ENCODE measurements at places on chromosomes 3 and 15.

DNA sequence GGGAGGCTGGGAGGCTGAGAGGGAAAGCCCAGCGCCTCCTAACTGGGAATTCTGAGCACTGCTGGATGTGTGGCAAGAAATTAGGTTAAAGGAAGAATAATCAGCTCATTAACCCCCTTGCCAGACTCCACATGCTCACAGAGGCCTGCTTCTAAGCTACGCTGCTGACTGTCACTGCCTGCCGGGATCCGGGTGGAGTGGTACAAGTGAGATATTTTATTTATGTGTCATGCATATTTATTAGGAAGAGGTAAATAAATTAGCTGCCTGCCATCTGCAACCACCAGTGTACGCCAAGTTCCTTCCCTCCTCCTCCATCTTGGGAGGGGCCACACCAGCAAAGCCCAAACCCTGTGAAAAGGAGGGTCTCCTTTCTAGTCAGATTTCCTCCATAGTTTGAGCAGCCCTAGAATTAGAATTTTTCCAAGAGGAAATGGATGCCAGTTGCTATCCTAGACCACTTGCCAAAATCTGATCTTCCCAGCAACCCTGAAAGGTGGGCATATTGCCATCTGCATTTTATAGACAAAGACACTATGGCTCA, 43.5 kb upstream of the GRIP2 start:
- no peak for DNase-seq

- DNase-seq = no peak
These were observed 703.1 kb upstream of the CFAP20DC start for GRCh38 chr3:59752925-59753324.

GRCh38 chr3:34351882-34352777, 553.7 kb downstream of the PDCD6IP start:
- no peak for DNase-seq

DNA sequence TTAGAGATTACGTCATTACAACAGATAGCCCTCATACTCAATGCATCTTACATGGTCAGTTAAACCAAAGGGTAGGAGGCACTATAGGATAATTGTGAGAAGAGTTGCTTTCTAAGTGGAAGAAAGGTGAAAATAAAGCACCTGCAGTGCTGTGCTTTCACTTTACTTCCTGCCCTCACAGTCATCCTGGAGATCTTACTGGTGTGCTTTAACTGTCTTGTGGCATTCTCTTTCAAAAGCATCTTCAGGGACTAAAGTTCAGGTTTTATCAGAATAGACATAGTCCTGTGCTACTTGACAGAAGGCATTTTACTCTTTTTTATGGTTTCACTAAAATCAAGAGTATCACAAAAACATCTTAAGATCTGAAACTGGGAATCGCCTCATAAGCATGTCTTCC, 286.6 kb downstream of the ZBTB20 start:
- no peak for DNase-seq

DNA sequence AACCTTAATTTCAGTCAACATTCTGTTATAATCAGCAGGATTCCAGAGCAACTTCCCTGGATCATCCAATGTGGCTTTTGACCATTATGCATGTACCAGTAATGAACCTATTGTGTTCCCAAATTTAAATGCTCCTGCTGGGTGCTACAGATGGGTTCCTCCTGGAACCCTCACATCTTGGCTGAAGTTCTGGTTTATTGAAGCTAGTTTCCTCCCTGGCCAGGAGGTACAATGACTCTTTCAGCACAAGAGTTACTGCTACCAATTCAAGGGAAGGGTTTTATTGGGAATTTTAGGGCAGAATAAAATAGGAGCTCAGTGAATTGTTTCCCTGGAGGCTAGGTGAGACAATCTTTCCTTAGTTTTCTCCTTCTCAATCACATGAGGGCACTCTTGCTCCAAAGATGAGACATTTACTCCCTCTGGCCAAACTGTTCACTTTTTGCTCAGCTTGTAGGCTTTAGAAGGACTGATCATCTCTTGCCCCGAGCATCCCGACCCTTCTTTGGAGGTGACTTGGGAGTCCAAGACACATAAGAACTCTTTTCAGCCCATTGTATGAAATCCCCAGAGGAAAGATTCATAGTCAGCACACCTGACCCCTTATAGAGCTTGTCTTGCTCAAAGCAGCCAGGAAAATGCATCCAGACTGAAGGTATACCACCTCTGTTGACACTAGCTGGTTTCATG, 8.8 kb upstream of the NPHP3 start:
- peak; percentile 77 for DNase-seq

DNA sequence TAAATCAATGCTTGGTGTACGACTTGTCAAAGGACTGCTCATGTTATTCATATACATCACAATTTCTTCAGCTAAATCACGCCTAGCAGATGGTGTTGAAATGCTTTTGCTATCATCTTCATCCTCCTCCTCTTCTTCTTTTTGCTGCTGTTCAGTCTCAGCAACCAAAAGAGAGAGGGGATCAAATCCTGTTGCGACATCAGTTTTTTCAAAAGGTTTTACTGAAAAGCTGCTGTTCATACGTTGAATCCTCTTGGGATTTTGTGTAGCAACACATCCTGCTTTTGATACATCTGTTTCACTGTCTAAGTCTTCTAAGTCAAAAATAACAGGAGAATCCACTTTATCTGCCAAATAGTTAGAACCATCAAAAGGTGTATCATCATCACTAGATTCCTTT, 69.0 kb downstream of the SLC24A1 start:
- DNase-seq = no peak

GRCh38 chr3:61172684-61173083, 78.6 kb downstream of the FHIT start:
- DNase-seq = no peak

DNA sequence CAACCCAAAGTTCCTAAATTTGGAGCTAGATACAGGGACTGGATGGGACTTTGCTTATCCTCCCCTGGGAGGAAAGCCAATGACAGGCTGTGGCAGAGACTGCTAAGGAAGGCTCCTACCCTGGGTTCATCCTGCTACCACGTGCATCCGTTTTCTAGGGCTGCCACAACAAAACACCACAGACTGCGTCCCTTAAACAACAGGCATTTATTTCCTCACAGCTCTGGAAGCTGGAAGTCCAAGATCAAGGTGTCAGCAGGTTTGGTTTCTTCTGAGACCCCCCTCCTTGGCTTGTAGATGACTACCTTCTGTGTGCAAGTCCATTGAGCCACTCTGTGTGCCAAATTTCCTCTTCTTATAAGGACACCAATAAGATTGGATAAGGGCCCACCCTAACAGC, 263.9 kb downstream of the FAM43A start:
- no peak for DNase-seq

DNA sequence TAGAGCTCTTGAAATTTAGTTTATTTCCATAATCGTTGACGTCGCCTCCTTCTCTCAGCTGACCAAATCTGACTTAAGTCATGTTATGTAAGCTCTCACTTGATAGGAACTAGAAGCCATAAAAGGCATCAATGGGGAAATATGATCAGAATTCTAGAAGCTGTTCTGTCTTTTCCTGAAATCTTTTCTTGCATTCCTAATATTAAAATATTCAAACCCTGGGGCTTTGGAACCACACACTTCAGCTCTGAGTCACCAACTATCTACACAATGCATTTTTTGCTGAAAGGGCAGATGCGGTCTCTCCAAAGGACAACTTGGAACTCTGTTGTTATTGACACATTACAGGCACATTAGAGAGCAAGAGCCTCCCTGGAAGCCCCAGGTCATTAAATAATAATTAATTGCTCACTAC, 91.3 kb downstream of the LARS2 start:
- no peak for DNase-seq

DNA sequence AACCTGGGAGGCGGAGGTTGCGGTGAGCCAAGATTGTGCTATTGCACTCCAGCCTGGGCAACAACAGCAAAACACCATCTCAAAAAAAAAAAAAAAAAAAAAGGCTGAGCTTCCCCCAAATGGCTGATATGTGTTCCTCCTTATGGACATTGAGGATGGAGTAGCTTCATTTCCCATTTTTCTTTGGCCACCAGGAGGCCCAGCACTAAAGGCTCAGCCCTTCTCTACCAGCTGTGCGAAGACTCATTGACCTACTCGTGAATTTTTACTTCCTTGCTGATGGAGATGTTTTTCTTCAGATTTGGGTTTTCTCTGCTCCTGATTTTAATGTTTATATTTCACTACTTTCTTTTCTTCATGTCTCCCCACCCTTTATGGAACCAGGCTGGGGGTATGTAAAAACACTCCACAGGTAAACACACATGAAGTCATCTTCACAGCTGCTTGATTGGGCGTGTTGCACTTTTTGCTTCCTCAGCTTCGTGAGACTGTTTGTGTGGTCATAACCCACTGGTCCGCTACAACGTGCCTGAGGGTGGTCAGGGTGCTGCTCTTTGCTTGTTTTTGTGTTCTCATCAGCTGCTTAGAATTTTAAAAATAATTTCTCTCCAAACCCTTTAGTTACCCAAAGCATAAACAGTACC, 13.5 kb downstream of the SEMA4B start:
- DNase-seq = no peak

DNA sequence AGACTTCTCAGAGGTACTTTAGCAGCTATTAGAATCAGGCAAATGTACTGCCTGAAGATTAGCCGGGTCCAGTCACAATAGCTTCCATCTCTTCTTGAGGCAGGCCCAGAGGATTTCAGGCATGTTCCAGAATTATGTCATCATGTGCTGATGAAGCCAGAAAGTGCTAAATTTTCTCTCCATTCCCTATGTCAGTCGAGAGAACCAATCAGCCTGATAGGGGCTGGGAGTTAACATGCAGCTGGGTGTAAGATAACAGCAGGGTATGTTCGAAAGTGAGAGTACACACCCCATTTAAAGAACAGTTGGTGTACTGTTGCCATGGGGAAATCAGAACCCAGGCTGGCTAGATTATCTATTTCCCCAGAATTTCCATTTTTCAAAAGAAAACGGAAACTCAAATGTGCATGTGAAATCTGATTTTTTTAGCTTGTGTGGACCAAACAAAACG, 48.7 kb downstream of the MYH15 start:
- no peak for DNase-seq

GRCh38 chr15:41561777-41562145, 2.7 kb downstream of the TYRO3 start:
- peak; percentile 29 for DNase-seq
